ENCODE measurements at places on chromosomes 1 and 21.

GRCh38 chr1:117793413-117793812 lies 136.0 kb downstream of the GDAP2 start:
- DNase-seq = no peak

GRCh38 chr1:63821091-63822005 lies 47.5 kb downstream of the ROR1 start:
- no peak for DNase-seq

GRCh38 chr21:20997636-20998455 lies at the start of gene NCAM2:
Gene NCAM2, plus strand, starts transcription at chr21:20998409.
- DNase-seq = peak; percentile 88

DNA sequence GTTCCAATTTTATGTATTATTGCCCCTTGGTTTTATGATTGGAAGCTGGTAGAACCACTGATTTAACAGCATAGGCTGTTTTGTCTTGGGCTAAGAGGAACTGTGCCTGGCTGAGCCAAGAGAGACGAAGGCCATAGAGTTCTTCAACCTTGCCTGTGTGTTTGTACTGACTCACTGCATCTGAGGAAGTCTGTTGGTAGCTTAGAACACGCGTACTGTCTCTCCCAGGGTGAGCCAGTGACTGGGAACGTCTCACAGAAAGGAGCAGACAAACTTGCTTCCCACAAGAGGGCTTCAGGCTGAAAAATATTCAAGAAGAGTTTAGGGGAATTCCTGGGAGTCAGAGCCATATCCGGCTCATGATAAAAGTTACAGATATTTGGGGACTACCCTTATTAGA lies 14.9 kb downstream of the TMEM51 start:
- no peak for DNase-seq

- DNase-seq = no peak
These were observed 563.9 kb downstream of the NPHP4 start for GRCh38 chr1:5428351-5428750.

DNA sequence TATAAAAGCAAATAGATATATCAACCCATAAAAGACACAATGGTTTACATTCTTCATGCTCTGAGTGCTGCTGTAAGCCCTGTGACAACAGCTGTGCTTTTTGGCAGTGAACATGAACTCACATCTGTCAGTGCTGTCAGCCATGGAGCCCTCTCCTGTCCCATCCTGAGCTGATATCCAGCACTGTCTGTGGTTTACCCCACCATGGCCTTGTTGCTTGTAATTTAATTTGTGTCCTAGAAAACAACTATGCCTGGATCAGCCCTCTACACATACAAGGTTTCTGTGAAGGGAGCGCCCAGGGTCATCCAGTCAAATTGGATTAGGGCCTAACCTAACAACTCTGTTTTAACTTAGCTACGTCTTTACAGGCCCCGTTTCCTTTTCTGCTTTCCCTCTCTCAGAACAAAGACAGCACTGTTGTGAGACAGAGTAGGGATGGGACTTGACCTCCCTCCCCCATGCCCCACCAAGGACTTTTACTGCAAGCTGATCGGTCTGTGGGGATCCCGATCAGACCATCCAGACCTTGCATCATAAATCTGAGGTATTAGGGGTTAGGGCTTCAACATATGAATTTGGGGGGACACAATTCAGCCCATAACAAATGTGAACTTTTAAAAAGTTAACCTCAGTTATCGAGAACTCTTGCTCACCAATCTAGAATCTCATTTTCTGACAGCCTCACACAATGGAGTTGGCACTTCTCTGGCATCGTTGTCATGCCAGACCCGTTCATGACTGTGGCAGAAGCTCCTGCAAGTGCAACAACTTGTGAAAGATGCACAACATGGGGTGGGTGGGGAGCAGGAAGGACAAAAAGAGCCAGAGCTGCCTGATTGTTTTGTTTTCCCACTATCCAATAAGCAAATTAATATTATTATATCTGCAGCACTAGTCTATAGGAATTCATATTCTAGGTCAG lies 16.4 kb upstream of the SLC44A3 start:
- no peak for DNase-seq

DNA sequence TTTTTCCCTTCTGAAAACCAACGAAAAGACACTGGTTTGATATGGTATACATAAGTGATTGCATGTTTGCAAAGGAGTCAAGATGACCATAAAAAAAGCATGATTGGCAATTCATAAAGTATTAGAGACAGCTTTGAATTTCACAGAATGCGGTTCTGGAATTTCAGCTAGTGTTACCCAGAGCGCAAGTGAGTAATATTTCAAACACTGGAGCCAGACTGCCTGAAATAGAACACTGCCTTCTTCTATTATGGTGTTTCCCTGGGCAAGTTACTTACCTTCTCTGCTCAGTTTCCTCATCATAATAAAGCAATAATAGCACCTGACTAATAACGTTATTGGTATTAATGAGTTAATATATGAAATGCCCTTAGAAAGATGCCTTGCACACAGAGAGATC lies 54.7 kb downstream of the NEGR1 start:
- no peak for DNase-seq

DNA sequence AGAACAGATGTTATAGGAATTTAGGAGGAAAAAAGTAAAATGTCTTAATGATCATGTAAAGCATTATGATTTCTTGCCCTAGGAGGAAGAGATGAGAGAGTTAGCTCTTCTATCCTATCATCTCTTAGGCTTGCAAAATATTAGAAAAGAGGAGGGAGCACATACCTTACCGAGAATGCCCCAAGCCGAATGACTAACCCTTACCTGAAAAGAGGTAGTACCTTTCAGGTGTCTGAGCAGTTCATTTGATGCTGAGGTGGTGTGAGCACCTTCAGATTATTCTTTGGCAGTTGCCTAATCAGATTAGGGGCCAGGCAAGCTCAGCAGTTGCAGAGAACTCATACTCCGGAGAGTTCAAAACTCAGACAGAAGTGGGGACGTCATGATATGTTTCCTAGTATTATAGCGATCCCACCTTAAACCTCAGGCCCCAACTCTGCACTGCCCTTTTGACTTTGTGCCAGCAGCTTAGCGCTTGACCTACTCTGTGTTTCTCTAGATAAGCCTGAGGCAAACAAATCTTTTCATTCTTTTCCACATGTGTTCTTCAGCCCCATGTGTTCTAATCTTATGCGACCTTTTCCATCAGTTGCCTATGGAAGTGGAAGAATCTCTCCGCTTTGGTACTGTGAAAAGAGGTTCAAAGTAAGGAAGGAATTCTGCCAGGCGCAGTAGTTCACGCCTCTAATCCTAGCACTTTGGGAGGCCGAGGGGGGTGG lies 52.5 kb downstream of the ATP2B4 start:
- DNase-seq = no peak
